ENCODE measurements at places on chromosomes 2 and 18.

GRCh38 chr2:206989311-206989710 lies 50.0 kb downstream of the CPO start:
- DNase-seq = peak; percentile 18

GRCh38 chr18:10032331-10033015 lies 118.7 kb downstream of the VAPA start:
- no peak for DNase-seq

GRCh38 chr2:3598912-3599854 lies 4.3 kb downstream of the COLEC11 start:
- no peak for DNase-seq

DNA sequence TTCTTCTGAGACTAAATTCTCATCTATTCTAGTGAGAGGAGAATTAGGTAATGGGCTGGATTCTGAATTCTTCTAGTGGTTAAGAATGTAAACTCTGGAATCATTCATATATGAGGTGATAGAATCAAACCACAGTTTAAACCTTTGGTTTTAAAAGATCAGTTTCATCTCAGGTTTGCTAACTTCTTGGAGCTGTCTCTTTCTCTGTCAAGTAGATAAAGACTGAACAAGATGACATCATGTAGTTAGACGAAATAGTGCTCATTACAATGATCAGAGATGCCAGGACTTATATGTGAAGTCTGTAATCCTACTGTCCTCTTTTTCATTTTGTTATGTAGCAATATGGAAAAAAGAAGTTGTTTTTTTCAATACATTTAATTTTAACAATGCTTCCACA lies 4.9 kb downstream of the CEBPZOS start:
- no peak for DNase-seq

DNA sequence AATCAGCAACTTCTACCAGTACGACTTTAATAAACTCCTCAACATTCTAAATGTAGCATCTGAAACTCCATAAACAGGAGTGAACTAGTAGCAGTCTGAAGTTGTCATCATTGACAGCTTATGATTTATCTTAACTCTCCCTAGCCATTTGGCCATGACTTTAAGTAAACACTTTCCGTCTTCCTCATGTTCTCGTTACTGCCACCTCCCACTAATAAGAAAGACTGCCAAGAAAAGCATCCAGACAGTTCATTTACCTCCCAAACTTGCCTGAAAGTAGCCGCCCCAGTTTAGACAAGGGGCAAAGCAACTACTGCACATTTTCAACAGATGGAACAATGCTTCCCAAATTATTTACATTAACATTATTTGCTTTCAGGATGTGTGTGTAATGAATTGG lies 287.5 kb downstream of the OSR1 start:
- no peak for DNase-seq

DNA sequence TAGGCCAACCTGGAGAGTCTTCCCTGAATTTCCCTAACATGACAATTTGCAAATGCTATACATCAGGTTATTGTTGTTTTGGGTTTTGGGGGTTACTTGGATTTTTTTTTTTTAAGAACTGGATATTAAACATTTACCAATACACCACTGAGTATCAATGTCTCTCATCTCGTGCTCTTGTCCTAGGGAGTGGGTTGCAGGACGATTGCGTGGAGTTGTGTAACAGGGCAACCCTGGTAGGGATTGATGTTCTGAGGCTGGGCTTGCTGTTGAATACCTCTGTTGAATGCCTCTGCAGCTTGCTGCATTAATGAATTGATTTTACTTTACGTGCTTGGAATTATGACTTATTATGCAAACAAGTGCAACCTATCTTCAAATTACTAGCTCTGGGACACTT lies 18.8 kb upstream of the FOSL2 start:
- DNase-seq = no peak

DNA sequence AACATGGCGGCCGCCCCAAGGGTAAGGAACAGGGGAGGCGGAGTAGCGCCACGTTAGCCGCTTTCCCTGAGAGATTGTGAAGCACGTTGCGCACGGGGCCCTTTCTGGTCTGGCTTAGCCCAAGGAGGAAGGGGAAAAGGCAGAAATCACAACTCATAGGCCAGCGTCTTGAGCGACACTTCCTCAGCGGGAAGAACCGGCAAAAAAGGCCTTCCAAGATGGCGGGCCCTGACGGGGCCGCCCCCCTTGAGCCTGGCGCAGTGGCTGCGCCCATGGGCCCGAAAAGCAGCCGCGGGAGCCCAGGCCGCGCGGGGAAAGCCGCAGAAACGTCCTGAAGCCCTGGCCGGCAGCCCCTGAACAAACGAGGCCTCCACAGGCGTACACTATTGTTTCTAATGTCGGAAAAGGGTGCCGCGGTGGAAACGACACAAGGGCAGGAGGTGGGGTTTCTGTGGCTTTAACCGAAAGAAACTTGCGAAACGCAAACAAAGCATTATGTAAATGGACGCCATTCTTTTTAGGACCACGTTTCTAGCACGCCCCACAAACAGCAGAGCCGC lies 919 bp upstream of the PCBP1 start:
- DNase-seq = peak; percentile 90

DNA sequence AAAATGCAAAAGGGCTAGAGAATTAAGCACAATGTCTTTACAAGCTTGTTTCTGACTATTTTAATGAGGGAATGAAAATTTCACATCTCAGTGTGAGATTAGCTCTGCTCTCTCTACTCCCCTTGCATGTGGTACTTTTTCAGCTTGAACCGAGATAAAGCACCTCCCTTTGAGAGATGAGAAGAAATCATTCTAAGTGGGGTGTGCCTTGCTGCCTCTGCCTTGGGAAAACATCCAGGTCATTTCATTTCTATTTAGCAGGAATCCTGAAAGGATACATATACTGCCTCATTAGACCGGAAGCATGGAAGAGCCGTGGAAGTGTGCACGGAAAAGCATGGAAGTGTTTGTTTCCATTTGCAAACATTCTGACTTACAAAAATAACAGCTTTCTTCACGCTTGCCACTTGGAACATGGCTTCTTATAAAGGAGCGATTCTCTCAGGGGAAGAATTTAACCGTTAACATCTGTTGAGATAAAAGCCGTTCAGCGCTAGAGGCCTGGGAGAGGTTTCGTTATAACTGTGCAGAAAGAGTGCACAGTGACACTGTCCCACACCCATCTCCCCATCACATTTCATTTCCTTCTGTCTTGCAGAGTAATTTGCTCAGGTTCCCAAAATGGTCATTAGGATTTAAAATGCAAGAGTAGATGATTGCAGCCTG lies 16.7 kb downstream of the NOSTRIN start:
- no peak for DNase-seq

- DNase-seq = no peak
Measured at GRCh38 chr2:18531194-18531593, 29.3 kb downstream of the RDH14 start.

DNA sequence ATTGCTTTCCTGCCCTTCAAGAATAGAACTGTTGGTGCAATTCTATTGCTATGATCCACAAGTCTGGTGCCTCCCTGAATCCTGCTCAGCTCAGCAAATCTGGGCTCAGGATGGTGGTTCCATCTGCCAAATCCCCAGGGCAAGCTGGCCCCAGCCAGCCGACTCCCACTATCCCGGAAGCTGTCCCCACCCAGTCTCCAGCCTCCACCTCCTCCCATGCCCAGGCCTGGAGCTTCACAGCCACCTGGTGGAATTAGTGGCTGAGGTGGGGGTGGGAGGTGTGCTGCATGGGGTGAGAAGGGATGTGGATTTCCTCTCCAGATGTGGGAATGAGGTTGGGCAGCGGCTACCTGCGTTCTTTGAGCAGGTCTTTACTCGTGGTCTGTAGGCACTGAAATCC lies 119.3 kb upstream of the SMAD2 start:
- no peak for DNase-seq

DNA sequence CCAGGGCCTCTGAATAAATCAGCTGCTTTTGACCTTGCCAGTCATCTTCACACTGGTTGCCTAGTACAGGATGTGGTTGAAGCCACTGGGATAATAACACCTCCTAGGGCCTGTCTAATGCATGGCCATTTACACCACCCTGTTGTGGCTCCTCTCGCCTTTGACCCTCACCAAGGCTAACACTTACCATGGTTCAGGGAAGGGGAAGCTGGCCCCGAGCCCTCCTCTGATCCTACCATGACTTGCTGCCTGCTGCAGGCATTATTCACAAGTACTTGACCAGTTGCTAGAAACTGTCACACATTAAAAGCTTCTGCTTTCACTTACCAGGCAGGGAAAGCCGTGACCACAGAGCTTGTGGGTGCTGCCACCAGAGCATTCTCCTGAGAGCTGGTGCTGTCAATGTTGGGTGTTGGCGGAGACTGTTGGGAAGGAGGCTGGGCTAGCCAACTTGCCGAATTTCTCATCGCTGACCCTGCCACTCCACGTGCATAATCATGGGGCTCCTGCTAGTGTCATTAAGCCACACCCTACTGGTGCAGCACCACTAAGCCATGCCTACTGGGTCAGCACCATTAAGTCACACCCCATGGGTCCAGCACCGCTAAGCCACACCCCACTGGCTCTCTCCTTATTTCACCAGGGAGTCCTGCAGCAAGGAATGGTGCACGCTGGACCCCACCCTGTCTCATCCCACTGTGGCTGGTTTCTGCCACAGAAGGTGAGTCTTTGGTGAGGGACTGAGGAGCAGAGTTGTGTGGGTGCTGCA lies 47.0 kb upstream of the TTC39C start:
- no peak for DNase-seq

DNA sequence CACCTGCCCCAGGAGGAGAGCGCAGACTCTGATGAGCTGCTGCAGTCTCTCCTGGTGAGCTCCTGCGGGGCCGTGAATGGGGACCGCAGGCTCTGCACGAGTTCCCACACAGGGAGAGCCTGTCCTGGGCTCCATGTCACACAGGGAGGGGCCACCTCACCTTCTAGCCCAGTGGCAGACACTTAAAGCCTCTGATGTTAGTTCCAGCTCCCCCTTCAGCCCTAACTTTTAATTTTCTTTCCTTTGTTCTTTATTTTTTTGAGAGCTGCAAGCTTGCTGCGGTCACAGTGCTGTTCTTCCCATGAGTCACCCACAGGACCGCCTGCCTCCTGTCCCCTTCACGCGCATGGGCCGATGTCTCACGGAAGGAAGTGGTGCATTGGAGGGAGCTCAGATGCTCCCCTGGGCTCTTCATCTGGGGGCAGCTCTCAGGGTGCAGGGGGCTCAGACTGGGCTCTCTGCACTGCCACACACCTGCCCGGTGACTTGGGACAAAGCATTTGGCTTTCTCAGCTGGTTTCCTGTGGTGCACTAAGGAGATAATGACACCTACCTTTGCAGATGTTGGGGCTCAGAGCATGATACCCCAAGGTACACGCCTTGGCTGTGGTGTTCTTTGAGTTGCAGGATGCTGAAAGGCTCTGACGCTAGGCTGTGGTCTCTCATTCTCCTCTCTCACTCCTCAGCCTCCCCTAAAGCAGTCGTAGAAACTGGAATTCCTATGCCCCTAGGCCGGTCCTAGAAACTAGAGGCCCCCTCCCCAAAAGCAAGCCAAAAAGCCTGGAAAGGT lies 37.2 kb upstream of the PXDN start:
- DNase-seq = no peak

- no peak for DNase-seq
Measured at GRCh38 chr2:42569883-42570282, 1.5 kb downstream of the MTA3 start.

Data from astrocyte of the spinal cord (primary cell).